PC-9 (cell line): ENCODE measurements at places on chromosomes 1 and 21.

GRCh38 chr1:234000557-234001041, 96.1 kb downstream of the SLC35F3 start:
- DNase-seq, result no peak

- DNase-seq, result no peak
Observed at GRCh38 chr1:35605071-35605866, 32.2 kb downstream of the TFAP2E start.

DNA sequence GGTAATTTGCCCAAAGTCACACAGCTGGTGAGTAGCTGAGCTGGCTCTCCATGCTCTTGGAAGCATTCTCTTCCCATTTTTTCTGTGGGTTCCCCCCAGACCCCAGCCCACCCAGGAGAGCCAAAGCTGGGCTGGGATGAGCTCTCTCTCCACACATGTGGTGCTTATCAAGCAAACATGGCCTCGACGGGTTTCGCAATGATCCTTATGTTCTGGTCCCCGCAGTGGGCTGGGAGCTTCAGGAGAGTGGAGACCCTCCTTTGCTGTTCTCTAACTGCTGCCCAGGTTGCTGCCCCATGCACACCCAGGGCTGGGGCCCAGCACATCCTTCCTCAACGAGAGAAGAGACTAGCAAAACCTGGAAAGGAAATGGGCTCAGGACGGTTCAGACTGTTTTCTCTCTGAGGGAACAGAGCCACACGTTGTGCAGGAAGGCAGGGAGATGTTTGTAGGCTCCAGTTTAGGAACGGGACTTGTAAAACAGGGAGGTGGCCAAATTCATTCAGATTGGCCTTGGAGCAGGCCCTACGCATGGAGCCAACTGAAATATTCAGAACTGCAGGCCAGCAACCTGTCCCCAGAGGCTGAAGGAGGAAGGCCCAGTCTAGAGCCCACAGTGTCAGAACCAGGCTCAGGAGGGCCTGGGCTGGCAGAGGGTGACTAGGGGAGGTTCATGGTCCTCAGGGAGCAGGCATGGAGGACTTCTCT, 27.2 kb upstream of the CSF1 start:
- DNase-seq, result no peak

GRCh38 chr21:39538453-39539042, 74.2 kb upstream of the B3GALT5 start:
- DNase-seq, result no peak

- no peak for DNase-seq
Observed at GRCh38 chr1:227726318-227726717, 8.8 kb downstream of the JMJD4 start.

- DNase-seq, result no peak
Observed at GRCh38 chr1:209355415-209355814, 228.1 kb upstream of the CAMK1G start.

DNA sequence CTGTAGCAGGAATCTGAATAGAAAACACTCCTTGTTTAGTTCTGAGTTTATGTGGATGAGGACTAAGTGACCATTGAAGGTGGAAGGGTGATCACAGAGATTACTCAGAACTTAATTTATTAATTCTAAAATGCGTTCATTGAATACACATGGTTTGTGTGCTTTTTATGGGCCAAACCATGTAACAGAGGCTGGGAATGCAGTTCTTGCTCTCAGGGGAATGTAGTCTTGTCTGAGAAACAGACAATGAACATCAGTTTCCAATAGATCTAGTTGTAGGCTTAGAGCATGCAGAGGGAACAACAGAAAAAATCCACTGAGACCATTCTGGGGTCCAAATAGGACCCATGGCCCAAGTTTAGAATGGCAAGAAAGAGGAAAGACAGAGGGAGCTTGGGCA, 46.1 kb downstream of the ITSN1 start:
- DNase-seq, result no peak

DNA sequence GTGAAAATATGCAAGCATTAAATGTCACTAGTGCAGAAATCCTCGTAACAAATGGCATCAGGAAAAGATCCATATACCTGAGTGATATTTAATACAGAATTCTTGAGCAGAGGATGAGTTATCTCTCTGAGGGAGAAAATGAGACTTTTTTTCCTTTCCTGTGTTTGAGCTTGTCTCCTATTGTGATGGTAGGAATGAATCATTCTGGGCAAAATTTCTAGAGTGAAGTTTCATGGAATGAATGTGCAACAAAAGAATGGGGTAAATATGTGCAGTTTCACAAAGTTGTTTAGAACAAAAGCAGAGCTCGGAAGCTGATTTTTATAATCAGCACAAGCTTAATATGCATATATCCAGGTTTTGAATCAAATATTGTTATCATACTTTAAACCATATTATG, 4.6 kb downstream of the CTPS1 start:
- no peak for DNase-seq

GRCh38 chr1:47013293-47013692, 10.2 kb upstream of the CYP4X1 start:
- DNase-seq, result no peak

DNA sequence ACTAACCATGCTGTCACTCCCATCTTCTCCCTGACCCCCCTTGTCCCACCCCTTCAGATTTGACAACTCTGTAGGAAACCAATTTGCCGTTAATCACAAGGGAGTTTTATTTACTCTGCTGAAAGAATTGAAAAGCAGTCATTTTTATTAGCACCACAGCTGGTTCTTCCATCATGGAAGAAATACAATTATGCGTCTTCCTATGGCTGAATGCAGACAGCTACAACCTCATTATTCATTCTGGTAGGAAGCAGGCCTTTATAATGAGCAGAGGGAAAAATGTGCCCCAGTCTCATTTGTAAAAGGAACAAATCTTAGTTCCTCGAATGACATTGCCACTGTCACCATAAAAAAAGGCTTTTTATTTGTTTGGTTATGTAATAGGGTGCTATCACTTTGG, 35.2 kb downstream of the JUN start:
- DNase-seq, result no peak

DNA sequence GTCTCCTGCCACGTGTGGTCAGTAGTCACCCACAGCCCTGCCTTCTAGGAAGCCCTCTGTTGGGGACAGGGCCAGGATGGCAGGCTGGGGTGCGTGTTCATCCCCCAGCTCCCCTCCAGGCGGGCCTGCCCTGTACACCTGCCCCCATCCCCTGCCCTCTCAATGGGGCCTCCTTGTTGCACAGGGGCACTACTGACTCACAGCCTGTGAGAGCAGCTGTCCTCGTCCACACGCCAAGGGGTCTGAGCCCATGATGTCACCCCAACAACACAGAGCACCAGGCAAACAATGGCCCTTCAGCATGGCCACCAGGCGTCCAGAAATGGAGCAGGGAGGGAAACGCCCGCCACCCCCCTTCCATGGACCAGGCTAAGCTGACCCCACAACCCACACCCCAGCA, 64.3 kb downstream of the ARHGEF16 start:
- DNase-seq, result no peak

DNA sequence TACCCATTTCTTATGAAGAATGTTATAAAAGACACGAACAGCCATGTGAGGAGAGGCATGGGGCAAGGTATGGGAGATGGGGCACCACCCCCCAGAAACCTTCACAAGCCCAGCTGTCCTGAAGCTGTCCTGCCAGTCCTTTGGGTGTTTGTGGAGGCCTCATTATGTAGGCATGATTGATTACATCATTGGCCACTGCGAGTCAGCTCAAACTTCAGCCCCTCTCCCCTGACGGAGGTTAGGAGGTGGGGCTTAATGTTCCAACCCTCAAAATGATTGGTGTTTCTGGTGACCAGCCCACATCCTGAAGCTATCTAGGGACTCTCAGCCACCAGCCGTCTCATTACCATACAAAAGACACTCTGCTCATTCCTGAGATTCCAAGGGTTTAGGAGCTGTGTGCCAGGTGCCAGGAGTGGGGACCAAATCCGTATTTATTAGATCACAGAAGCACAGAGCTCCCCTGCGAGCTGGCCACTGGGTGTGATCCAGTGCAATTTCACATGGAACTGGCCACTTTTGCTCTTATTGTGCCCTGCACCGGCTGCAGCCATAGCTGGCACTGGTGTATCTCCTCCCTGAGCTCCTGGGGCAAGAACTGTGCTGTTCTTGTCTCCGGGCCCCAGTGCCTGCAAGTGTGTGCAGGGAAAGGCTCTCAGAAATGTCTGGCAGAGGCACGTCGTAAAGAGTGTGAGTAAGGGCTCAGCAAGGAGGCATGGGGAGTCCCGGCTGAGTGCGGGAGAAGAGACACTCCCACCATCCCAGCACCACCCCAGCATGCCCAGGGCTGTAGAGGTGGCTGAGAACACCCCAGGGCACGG, 10.5 kb downstream of the KIAA1614 start:
- DNase-seq, result peak; percentile 62

DNA sequence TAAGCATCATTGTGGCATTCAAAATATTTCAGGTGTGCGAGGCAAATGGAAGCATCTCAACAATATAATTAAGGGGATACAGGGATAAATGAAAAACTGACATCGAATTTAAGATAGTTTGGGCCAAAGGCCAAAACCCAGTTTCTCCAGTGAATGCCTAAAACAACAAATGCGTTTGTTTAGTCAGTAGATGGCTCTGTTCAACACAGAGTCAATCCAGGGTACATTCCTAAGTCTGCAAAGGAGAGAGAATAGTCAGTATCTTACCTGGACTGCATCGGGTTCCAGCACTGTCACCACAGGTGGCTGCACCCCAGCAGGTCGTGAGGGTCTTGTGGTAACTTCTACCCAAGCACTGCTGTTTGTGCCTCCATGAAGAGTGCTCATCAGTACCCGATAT, 321.1 kb downstream of the KCTD3 start:
- no peak for DNase-seq

DNA sequence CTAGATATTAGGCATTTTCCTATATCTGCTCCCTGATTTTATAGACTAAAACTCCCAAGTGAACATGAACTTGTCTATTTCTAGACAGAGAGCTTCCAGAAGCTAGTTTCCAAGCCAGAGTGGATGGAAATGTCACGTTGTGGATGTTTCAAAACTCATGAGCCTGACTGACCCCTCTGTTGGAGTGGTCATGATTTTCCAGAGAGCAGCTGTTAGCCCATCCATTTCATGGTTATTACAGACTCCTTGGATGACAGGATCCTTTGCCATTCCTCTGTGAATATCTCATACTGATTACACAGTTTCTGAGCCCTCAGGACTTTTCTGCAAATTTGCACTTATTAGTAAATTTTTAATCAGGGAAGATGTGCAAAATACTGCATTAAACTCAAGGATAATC, 76.8 kb upstream of the ATF3 start:
- no peak for DNase-seq

GRCh38 chr1:150696590-150696989, 364 bp downstream of the GOLPH3L start:
- DNase-seq, result no peak

DNA sequence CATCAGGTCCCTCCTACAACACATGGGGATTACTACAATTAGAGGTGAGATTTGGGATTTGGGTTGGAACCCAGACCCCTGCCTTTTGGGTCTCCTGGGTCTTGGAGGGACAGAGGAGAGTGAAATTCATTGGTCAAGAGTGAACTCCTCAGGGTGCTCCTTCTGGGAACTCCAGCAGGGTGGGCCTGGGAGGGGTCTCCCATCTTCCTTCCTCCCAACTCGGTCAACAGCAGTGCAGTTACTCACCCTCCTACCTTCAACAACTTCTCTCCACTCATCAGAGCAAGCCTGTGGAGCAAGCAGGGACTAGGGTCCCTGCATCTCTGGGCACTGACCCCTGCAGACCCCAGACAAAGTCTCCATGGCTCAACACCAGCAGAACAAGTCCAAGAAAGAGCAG, 89.3 kb upstream of the TMPRSS2 start:
- DNase-seq, result no peak

DNA sequence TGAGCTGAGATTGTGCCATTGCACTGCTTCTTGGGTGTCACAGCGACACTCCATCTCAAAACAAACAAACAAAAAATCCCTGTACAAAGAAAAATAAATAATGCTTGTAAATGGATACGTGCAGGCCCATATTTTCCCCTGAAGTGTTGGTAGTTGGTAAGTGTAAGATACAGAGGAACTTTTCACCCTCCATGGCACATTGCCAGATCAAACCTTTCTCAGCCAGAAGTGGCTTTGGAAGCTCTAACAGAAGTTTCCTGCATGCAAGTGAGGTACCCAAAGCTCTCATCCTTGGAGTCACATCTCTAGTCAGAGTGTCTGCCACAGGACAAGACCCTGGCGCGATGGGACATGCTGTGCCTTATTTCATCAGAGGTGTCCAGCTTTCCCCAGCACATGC, 7.3 kb downstream of the NDUFV3 start:
- DNase-seq, result no peak

- no peak for DNase-seq
Observed at GRCh38 chr1:62285984-62286785, 33.0 kb downstream of the KANK4 start.

DNA sequence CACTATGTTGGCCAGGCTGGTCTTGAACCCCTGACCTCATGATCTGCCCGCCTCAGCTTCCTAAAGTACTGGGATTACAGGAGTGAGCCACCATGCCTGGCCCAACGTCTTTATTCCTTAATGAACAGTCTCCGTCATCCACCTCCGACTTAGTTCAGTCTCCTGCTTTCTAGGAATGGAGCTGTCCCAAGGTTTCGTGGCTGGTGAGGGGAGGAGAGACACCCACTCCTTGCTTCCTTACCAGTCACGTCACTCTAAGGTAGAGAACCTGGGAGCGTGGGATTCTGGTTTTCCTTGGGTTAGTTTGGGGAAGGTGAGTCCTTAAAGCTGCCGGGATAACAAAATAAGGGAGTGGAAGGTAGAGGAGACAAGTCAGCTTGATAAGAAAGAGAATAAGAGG, 55.0 kb upstream of the ATP2B4 start:
- DNase-seq, result no peak

- DNase-seq, result no peak
Observed at GRCh38 chr1:228371741-228372182, 34.9 kb downstream of the TRIM11 start.
